ENCODE measurements at places on chromosomes 6 and 20.

GRCh38 chr6:114181664-114182063 lies 161.2 kb downstream of the HS3ST5 start:
- DNase-seq: no peak

GRCh38 chr6:162032620-162033019 lies 694.9 kb downstream of the PRKN start:
- no peak for DNase-seq

- no peak for DNase-seq
These were observed 181.2 kb upstream of the CCN2 start for GRCh38 chr6:132132422-132132821.

DNA sequence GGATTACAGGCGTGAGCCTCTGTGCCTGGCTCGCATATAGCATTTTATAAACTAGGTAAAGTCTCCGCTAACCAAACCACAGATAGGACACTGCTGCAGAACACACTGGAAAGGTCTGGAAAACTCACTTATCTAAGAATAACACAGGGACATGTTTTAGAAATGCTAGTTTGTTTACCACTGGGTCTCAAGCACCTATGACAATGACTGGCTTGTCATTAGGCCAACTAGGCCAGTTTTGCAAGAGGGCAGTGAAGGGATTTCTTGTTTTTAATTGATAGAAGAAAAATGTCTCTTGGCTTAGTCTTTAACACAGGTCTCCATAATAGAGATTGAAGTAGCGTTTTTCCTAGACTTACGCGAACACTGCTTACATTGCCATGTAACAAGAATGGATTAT lies 201.4 kb downstream of the TMEM242 start:
- DNase-seq: no peak

DNA sequence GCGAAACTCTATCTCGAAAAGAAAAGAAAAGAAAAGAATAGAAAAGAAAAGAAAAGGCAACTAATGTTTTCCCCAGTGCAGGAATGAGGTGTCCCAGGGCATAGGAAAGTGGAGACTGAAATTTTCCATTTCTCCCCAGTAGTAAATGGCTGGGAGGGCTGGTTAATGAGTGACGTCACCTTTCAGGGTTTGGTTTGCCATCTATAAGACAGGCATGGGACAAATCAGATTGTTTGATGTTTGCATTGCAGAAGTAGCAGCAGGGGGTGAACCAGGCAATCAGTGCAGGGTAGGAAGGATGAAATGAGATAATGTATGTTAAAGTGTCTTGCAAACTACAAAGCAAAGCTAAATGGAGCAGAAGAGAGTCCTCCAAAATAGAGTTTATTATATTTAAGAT lies 533.4 kb downstream of the PKHD1 start:
- DNase-seq: no peak

GRCh38 chr6:28205879-28206278 lies 19.2 kb upstream of the ZSCAN9 start:
- DNase-seq: no peak

DNA sequence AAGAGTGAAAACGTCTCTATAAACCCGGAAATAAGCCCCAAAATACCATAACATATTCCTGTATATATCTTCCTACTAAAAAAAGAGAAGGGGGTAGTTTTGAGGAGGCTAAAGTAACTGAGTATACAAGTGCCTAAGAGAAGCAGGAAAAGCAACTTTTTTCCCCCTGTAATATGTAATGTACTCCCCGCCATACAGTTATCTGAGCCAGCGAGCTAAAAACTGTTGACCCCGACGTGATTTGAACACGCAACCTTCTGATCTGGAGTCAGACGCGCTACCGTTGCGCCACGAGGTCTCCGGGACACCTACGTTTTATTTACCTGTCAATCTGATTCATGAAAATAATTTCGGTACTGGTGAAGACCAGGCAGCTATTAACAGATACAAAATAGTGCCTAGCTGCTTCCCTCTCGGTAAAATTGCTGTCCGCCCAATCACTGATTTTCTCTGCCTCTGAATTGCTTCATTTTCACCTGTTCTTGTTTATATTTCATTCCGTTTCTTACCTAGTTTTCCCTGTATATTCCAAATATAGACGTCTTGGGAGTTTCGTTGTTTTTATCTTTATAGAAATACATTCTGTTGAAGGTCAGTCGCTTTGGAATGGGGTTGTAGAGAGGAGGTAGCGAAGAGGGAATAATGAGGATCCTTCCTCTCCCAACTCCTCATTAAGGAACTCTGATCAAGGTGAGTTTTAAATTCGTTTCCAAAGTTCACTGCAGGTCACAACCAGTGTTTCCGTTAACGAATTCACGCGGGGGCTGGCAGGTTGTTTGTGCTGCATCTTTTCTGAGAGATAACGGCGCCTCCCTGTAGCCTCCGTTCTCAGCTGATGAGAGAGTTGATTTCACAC lies 33.6 kb upstream of the BTN3A2 start:
- no peak for DNase-seq

DNA sequence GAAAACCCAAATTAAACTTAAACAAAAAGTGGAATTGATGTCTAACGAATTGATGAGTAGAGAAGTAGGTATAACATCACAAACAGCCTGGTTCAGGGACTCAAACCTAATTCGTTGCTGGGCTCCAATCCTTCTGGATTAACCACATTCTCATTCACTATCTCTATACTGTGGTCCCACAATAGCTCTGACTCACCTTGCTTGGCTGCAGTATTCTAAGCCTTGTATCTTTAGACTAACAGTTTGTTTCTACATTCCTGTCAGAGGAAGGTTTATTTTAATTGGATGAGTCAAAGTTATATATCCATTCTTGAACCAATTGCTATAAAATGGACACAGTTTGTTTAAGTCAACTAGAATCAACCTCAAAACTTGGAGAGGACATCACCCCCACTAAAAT lies 530.5 kb upstream of the PTCHD4 start:
- no peak for DNase-seq

- no peak for DNase-seq
These were observed 80.9 kb downstream of the RNGTT start for GRCh38 chr6:88882536-88882935.

DNA sequence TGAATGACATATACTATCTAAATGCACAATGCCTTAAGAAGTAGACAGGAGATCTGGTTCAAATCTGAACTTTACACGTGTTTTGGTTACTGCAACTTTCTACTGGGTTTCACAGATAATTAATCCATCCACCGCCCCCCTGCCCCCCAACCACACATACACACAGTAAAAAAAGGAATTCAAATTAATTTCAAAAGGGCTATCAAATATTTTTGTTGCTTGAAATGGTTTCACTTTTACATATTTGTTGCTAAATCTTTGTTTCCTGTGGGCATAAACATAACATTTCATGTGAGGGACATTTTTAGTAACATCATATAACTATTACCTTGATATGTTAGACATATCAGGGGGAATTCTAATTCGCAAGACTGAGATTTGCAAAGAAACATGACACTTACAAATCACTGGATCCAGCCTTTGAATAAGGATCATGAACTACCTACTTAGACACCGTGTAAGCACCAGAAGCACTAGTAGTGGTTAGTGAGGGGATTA lies 7.5 kb downstream of the NEDD9 start:
- DNase-seq: no peak

DNA sequence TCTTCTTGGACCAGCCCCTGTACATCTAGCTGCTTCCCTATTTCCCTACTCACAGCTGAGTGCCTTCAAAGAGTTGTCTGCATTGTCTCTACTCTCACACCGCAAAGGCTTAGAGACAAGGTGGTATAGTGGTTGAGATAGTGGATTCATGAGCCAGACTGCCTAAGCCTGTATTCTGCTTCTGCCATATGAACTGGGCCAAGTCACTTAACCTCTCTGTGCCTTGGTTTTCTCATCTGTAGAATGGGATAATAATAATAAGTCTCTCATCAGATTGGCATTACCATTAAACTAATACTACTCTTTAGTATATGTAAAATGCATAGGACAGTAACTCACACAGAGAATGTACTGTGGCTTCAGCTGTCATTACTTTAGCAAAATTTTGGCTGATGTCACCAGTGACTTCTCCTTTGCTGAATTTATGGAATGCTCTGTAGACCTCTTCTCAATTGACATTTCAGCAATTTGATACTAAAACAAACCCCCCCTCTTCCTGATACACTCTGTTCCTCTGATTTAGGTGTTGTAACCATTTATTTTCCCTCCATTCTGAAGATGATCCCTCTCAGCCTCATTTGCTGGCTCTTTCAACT lies 156.1 kb downstream of the ADAT2 start:
- no peak for DNase-seq

DNA sequence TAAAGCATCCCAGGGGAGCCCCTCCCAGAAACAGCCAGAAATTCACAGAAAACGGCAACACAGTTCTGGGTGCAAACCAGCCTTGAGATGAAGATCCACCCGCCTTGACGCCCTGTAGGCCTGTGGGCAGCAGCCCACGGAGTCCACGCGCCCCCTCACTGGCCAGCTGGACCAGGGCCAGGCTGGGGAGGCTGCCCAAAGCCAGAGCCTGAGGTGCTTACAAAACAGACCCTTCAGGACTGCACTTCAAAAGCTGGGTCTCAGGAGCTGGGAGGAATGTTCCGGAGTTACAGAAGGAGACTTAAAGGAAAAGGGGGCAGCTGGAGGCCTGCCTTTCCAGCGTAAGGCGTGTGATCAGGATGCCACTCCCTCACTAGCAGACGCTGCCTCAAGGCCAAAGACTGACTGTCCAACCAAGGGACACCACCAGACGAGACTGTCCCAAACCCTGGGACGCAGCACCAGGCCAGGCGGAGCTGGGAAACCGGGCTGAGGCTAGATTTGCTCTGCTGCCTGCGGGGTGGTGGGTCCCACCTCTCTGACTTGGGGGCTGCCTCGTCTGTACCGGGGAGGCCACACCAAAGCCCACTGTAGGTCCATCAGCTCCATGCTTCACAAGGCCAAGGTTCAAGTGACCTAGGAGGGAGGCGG lies 48.1 kb downstream of the RRBP1 start:
- no peak for DNase-seq

DNA sequence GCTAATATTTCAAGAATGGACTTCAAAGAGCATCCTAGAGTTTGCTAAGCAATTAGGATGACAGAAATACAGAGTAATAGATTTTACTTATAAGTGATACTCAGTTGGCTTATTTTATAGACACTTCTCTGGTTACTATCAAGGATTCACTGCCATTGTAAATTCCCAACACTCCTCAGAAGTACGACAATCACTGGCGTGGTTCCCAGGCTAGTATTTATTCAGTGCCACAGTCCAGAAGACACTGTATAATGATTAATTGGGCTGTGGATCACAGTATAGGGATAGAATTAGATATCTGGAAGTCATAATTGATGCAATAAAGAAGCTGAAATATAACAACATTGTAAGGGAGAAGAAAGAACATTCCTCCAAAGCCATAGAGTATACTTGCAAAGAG lies 15.7 kb downstream of the MANEA start:
- DNase-seq: no peak

DNA sequence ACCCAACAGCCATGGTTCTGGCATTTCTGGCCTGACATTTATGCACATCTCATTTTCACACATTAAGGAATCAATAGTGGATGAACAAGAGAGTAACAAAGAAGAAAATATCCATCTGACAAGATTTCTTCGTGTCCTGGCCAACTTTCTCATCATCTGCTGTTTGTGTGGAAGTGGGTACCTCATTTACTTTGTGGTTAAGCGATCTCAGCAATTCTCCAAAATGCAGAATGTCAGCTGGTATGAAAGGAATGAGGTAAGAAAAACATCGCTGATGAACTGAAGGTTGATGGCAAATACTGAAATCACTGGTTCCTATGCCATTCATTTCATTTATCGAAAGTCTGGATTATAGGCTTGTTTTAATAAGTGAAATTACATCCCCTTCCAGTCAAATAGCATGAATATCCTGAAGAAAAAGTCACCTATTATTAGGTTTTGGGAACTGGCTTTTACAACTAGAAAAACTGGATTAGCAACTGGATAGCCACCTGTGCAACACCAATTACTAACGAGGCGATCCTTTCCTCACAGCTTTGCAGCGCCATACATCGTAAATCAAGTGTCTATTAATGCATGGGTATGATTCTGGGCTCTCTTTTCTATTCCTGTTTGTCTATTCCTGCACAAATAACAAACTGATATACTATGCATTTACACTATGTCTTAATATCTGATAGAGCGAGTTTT lies 50.2 kb upstream of the NOP56 start:
- DNase-seq: no peak

DNA sequence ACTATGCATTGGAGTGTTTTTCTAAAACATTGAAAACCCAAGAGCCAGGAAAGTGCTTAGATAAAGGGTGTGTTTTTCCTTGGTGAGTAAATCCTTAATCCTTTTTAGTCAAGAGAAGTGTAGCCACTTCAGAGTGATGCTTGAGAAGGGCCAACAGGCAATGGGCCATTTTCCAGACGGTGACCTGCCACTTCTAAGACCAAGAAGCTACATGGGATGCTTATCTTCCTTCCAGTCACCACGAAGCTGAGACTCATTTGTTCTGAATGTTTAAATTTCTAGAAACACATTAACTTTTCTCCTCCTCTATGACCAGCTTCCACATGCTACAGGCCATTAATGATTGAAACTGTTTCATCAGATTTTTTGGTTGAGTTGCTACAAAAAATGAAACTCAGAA lies 34.4 kb upstream of the NHSL1 start:
- DNase-seq: no peak

DNA sequence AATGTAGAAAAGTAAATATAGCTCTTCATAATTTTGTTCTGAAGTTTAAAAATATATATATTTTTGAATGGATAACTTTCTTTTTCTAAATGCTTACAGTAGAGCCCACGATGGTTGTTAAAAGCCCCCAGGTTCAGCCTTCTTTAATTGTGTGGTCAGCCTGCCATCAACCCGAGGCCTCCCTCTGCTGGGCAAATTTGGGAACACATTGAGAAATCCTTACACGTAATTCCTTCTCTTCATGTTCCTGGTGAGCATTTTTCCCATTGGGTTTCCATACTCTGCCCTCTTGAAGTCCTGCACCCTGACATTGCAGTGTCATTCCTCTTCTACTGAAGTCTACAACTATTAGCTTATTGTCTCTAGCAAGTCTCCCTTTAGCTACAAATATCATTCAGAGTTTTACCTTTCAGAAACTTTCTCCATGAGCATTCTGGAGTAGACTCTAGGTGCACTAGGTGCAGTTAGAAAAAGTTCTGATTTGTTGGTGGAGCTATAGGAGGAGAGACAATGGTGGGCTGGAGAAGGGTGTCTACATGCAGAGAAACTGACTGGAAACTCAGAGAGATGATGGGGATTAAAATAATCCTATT lies 40.6 kb downstream of the TRIM38 start:
- DNase-seq: no peak

GRCh38 chr6:161369339-161369738 lies 95.5 kb upstream of the AGPAT4 start:
- DNase-seq: no peak

GRCh38 chr6:34066218-34066571 lies 79.7 kb downstream of the GRM4 start:
- DNase-seq: no peak

GRCh38 chr6:24323632-24324337 lies 34.1 kb downstream of the DCDC2 start:
- DNase-seq: no peak

GRCh38 chr6:87806099-87806498 lies 104.1 kb upstream of the AKIRIN2 start:
- no peak for DNase-seq

- peak; percentile 41 for DNase-seq
These were observed 91.2 kb upstream of the TINAG start for GRCh38 chr6:54217018-54217417.
